Thyroid gland (tissue), 4 donors: ENCODE measurements at places on chromosomes 7 and 10. TPM values are rescaled to one million over a fixed set of nuclear protein-coding genes. Genes with fewer than 3 reads are reported as not detected.

- DNase-seq: peak; percentile 84
Observed at GRCh38 chr10:35640951-35641675, 983 bp downstream of the FZD8 start.

DNA sequence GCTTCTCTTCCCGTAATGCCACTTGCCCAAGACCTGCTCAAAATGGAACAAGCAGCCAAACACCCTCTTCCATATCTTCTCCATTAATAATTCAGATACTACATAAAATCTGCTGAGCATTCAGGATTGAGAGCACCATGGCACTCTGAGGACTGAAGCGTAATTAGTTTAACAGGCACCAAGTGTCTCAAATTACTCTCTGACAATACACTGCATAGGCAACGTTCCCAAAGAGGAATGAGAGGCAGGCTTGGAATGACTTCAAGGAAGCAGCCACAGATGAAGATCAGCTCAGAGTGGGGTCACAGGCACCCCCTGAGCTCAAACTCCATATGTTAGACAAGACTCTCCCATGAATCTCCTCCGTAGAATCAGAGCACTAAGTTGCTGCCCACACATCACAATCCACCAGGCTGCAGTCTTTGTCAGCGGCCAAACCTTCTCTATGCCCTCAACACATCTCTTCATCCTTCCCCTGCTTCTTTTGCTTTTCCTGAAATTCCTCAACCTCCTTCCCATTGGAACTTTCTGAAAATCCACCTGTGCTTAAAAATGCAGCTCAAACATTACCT is 4.7 kb upstream of the ABLIM1 start:
- no peak for DNase-seq

Gene ANXA8
- total RNA-seq: not detected

DNA sequence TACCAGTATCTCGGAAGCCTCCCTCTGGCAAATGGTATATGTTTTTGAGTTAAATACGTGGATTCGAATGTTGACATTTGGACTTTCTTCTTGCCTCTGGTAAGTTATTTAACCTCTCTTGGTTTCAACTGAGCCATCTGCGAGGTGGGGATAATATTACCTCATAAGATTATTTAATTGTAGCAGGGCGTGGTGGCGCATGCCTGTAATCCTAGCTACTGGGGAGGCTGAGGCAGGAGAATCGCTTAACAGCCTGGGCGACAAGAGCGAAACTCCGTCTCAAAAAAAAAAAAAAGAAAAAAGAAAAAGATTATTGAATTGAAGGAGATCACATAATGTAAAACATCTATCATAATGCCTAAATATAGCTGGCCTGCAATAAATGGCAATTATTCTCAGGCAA is 396 bp upstream of the TAF5 start:
- no peak for DNase-seq

DNA sequence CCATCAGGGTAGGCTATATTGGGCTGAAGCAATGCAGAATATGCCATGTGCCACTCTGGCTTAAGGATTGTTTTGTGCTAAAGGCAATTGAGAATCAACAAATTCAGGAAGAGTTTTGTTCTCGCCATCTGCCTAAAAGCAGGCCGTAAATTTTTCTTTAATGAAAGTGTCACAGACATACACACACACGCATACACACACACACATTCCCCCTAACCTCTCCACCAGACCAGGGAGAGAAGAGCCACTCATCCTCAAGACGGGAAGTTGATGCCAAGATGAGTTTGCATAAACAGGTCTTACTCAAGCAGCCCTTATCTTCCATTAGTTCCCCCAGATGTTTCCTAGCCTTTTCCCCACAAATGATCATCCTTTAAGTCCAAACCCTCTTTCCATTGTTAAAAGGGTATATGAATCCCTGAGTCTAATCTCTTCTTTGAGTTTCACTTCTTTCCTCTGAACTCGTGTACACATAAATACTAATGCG is 59.6 kb upstream of the TRIM24 start:
- DNase-seq: no peak

GRCh38 chr7:94183289-94183749 is 179.2 kb upstream of the BET1 start:
- DNase-seq: no peak

- DNase-seq: no peak
Observed at GRCh38 chr10:1010703-1011102, 15.0 kb downstream of the IDI2 start.

DNA sequence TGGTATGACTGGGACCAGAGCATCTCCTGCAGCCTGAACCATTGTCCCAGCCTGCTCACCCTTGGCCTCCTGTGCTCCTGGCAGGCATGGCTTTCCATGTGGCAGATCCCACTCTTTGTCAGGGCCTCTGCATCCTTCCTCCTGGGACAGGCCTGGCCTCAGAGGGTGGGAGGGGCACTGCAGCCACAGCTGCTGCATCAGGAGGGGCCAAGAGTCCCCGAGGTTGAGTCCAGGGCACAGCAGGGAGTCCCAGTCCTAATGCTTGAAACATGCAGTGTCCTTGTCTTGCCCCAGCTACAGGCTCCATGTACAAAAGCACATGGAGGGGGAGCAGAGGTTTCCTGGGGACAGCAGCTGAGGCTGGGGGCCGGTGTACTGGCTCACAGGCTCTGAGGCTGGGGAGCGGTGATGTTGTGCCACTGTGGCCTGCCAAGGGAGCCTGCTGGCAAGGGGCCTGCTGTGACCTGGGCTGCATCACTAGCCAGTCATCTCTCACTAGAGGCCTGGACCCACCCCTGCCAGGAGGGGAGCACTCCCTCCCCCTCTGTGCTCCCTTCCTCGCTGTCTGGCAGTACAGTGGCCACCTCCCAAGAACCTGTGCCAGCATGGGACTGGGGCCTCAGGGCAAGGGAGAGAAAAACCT is 144.8 kb downstream of the ZNF248 start:
- no peak for DNase-seq

Gene CTAGE8
- 21.4 TPM for total RNA-seq
